ENCODE measurements at places on chromosomes 12 and 14.

- no peak for DNase-seq
Measured at GRCh38 chr14:64174922-64175782, 119.0 kb downstream of the ESR2 start.

- DNase-seq = no peak
Measured at GRCh38 chr14:77909911-77910310, 110.0 kb downstream of the ADCK1 start.

GRCh38 chr14:100644383-100644782, 57.2 kb upstream of the BEGAIN start:
- DNase-seq = no peak

DNA sequence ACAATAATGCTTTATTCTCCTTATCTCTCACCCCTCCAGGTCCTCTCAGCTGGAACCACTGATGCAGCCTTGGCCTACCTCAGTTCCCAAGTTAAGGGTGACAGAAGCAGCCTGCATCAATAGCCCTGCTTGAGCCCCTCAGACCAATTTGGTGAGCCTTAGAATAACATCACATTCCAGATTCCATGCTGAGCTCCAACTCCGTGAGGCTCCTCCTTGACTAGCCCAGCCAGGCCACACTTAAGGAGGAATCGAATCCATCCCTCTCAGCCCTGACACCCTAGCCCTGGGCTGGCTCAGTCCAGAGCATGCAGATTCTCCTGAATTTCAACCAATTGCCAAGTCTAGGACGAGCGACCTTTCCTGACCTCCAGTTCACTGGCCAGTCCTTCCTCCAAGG, 91.1 kb downstream of the ARMH4 start:
- DNase-seq = no peak

DNA sequence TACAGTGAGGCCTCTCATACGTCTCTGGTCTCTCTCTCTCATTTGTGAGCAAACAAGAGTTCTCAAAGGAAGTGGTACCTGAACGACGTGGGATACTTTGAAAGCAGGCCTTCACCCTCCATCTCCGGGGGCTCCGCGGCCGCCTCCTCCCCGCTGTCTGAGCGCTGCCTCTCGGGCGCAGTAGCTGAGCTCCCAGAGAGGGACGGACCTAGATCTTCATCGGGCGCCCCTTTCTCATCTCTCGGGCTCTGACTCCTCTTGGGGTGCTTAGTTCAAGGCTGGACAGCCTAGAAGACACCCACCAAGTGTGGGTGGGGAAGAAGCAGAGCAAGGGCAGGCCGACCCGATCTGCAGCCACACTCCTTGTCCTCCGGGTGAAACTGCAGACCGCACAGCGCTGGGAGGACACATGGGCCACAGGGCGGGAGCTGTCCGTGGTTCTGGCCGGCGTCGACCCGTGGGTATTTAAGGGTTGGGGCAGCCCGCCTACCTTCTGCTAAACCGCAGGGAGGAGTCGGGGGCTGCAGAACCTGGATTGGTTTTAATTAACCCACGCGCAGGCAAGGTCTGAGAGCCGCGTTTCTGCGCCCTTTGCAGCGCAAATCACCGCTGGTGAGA, 92.7 kb downstream of the PAH start:
- DNase-seq = peak; percentile 68

DNA sequence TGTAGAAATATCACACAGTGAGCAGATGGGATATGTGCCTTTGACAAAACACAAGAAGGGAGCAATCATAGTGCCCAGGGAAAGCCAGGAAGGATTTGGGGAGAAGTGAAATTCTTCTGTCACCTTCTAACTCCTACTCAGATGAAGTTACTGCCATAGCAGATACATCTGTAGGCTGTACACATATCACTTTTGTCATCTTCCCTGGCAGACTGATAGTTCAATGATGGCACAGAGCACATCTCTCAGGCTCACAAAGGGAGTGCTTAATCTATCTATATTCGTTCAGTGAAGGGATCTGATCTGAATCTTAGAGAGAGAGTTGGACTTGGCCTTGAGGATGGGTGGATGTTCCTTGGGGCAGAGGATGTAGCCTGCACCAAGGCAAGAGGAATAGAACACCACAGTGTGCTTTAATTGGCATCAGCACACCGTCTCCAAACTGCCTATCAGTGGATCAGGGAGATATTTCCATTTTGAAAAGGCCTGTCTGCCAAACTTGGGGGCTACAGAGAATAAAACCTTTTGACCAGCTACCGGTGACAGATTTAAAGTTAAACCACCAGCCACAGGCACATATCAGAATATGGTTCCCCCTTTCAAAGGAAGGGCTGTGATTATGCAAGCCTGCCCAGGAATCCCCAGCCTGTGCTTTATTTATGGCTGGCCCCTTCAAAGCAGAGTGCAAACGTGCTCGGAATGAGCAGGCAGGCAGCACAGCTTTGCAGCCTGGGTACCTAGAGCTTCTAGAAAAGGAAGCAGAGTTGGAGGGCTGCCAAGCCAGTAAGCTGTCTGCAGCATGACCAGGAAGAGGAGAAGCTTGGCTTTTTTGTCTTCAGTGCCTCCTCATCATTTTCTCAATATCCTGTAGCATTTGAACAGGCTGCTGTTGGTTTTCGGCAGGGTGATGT, 165.5 kb upstream of the DYRK2 start:
- DNase-seq = no peak

DNA sequence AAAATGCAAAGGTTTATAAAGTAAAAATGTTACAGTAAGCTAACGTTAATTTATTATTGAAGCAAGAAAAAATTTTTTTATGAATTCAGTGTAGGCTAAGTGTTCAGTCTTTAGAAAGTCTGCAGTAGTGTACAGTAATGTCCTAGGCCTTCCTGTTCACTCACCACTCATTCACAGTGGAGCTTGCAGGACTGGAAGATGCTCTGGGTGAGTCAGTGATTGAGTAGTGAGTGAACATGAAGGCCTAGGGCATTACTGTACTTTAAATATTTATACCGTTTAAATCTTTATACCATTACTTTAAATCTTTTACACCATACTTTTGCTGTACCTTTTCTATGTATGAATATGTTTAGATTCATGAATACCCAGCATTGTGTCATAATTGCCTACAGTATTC, 120.3 kb upstream of the SLC38A4 start:
- DNase-seq = no peak

All from liver (tissue), 10 donors.